Fibroblast of mammary gland (primary cell): ENCODE measurements at places on chromosomes 13 and 19.

DNA sequence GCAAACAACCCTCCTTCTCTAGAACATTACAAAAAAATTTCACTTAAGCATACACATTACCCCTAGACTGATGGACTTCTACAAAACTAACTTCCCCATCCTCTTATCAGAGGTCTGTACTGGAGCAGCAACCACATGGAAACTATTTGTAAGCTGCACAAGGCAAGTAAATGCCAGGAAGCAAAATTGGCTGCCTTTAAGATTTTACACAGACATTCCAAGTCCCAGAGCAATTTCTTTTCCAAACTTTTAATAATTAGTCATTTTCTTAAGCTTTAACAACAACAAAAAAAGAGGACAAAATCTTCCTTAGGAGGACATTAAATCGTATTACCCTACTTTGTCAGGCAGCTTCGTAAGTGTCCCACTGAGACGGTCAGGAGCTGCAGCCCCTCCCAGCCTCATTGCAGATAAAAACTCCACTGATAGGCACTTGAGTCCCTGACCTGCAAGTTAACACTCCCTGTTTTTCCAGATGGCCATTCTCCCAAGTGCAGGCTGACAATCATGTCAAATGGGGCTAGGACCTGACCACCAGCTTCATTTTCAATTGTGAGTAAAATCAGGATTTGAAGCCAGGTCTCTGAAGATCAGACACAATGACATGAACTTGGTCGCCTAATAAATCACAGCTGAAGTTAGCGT lies 680.1 kb downstream of the DIAPH3 start:
- no peak for DNase-seq

DNA sequence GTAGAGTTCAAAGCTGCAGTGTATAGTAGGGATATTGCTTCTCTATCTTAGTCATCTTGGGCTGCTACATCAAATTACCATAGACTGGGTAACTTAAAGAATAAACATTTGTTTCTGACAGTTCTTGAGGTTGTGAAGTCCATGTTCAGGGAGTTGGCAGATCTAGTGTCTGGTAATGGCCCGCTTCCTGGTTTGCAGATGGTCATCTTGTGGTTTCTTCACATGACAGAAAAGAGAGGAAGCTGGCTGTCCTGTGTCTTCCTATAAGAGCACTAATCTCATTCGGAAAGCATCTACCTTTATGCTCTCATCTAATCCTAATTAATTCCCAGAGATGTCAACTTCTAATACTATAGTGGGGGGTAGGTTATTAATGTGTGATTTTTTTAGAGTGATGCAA lies 6.2 kb downstream of the ZNF763 start:
- no peak for DNase-seq

- no peak for DNase-seq
These were observed 76.9 kb downstream of the GADD45B start for GRCh38 chr19:2552859-2553258.

DNA sequence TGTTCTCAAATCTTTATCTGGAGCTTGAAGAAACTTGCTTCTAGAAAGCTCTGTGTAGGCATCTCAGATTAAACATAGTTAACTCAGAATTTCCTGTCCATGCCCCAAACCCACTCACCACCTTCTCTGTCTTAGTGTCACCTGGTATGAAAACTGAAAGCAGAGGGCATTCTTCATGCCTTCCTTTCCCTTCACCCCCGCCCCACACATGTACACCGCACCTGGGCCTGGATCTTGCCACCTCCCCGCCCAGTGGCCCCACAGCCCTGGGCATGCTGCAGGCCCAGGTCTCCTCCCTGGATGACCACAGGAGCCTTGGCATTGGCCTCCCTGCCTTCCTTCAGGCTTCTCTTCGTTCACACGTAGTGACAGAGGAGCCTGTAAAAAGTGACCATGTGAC lies 15.8 kb downstream of the CFAP97D2 start:
- no peak for DNase-seq

- DNase-seq = no peak
These were observed 6.9 kb downstream of the CAPN12 start for GRCh38 chr19:38737281-38737865.

DNA sequence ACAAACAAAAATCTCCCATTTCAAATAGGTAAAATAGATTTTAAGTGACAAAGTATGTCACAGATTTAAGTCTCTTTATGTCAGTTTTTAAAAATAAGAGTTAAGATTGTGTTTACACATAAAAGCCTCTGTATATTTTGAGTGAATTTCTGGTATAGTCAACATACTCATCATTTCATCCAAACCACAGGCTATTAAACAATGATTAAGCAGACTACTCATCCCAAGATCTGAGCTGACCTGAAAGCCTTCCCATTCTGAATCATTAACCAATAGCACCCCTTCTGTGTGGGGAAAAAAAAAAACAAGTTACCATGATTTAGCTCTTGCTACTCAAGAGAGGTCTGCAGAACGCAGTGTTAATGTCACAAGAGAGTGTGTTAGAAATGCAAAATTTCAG lies 284.4 kb upstream of the NBEA start:
- DNase-seq = peak; percentile 67

- no peak for DNase-seq
These were observed 14.8 kb downstream of the KCTD12 start for GRCh38 chr13:76871432-76871831.

- no peak for DNase-seq
These were observed 25.8 kb upstream of the INTS6 start for GRCh38 chr13:51478418-51479198.

- DNase-seq = no peak
These were observed 98.3 kb upstream of the UQCRFS1 start for GRCh38 chr19:29311191-29311790.

DNA sequence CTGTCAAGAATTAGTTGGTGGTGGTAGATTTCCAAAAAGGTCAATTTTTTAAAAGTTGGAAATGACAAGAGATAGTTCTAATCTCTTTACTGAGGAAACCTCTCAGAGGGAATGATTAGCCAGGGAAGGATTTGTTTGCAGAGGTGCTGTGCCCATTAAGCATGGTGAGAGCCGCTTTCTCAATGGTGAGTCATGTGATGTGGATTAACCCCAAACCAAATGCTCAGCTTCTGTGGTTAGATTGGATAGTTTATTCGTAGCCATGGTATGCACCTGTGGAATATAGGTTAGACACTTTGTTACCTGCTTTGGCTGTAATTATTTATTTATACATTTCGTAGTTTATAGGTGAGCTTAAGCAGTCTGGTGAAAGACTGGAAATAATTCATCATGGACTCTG lies 7.1 kb downstream of the HNRNPM start:
- peak; percentile 72 for DNase-seq

DNA sequence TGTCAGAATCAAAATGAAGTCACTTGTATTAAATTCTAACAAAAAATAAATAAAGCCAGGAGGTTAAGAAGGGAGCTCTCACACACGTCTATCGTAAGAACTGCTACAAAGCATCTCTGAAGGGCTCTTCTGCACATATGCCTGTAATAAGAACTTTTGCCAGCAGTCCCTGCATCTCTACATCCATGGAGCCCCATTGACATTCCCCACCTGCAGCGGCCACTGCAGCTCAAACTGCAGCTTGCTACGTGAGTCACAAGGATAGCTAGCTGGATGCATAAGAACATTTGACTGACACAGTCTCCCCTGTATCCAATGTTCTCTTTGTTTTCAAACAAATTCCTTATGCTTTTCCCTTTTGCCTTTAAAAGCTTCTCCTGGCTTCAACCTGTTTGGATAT lies 68.3 kb downstream of the DNAJC3 start:
- DNase-seq = no peak

GRCh38 chr13:96403651-96404050 lies 313.7 kb downstream of the HS6ST3 start:
- DNase-seq = no peak

GRCh38 chr19:57027360-57027759 lies 92.4 kb upstream of the USP29 start:
- DNase-seq = no peak

DNA sequence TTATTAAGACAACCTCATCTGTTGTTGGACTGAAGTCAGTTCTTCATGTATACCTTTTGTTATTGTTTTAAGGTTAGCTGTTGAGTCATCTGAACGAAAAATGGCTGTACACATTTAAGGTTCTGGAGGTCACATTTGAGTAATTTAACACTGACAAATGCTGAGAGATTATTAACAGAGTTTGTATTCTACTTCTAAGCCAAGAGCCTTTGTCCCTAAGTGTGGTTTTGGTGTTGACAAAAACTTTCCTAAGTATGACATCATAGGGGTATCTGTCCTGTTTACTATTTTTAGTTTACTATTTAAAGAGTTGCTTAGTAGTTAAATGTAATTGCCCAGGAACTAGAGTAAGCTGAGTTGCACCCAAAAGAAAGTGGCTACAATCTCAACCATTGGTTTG lies 71.9 kb downstream of the CDK8 start:
- DNase-seq = peak; percentile 10

GRCh38 chr13:113739527-113740285 lies 19.3 kb upstream of the TMEM255B start:
- no peak for DNase-seq

DNA sequence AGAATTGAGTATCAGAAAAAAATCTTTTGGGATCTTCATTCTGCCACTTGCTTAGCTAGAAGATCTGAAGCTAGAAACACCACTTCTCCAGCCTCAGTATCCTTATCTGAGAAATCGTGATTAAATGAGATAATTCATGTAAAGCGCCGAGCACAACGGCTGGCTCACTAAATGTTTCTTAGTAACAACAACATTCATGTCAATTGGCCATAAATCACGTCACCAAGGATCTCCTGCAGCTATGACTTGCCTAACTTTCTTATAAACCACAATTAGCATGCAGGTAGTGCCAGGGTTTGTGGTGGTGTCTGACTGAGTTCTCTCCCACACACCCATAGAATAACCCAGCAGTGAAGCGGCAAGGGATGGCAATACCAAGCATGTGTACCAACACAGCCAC lies 501.3 kb downstream of the EFNB2 start:
- peak; percentile 72 for DNase-seq

- no peak for DNase-seq
These were observed 1092.9 kb downstream of the SLITRK5 start for GRCh38 chr13:88764103-88764502.

DNA sequence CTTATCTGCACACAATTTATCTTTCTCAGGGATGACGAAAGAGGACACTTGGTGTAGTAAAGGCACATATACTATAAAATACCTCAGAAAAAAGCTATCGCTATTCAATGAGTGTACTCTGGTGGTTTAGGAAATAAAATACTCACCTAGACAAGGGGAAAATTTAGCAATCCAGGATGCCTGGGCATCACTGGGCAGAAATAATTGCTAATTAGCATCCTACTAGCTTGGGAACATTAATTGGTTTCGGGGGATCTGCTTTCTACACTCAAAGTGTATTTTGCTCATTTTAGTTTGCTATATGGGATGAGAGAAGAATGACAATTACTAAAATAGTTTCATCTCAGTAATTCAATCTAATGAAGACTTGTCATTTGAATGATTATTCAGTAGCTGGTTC lies 60.3 kb downstream of the OLFM4 start:
- DNase-seq = no peak

DNA sequence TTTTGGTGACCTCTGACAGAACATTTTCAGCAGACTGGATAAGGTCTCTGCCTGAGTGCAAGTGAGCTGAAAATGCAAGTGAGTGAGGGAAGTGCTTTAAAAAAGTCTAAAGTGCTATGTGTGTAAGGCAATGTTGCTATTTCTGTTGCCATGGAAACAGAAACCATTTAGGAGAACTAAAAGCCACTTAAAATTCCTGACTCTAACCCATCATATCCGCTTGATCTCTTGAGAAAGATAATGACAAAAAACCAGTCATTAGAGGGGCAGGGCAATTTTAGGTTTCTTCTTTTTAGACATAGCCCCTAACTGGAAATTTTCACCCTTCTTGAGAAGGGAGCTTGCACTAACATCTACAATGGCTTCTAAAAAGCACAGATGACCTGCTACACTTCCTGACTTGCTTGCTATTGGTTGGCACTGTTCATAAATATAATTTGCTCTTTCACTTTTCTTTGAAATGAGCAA lies at the start of gene CYSLTR2:
CYSLTR2 (plus strand) TSS at position 458 of the 468 bp plus-strand sequence. CDS start 52,889 bp downstream, outside the sequence.
- peak; percentile 49 for DNase-seq

DNA sequence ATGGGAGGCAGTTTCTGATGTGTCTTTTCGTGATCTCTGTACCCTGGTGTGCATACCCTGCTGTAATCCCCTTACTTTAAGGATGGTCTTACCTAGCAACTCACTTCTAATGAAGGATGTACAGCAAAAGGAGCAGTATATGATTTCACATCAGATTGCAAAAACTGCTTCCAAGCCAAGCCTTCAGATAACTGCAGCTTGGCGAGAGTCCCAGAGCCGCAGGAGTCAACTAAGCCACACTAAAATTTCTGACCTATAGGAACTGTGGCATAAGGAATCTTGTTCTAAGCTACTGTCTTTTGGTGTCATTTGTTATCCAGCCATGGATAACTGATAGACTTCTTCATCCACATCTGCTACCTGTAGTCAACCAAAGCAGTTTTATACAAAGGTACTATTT lies 496.7 kb downstream of the GPC6 start:
- peak; percentile 61 for DNase-seq

GRCh38 chr13:98541191-98541590 lies 35.7 kb downstream of the STK24 start:
- DNase-seq = peak; percentile 53
